T-cell (primary cell): ENCODE measurements at places on chromosomes 4 and X. TPM values are rescaled to one million over a fixed set of nuclear protein-coding genes. Genes with fewer than 3 reads are reported as not detected.

The USP17L22 gene
- not detected for total RNA-seq

The HNRNPH2 gene
- total RNA-seq = 32.4 TPM

DNA sequence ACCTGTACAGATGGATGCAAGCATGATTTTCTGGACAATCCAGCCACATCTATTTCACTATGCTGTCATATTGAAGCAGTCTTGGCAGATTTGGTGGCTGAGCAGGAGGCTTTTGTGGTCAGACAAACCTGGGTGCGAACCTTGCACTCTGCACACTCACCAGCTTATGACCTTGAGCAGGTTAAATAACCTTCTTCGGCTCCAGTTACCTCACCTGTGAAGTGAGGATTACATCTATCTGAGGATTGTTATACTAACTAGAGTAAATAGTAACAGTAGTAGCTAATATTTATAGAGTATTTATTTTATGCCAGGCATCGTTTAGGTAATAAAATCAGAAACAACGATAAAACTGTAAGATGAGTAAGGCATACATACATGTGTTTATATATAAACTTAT lies 150.0 kb downstream of the PPP3CA start:
- H3K27ac ChIP-seq = no peak overlapping the region
- H3K4me3 ChIP-seq = no peak overlapping the region
- no peak for DNase-seq
- no peaks in the 10 kb centered on the region for H3K36me3 ChIP-seq
- no peaks in the 10 kb centered on the region for H3K4me1 ChIP-seq

DNA sequence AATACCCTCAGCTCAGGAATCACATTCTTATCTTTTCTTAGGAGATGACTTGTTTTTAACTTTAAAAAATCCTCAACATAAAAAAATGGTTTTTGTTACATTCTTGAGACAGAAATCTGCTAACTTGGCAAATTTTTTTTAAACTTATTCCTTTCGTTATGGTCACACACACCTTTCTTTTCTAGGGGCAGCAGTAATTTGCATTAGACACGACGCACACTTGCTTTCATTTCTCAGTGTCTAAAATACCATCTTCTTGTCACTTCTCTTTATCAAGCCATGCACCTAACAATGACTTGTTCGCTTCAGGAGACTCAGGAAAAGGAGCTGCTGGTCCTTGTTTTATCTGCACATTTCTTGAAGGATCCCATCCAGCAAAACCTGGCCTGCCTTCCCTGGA lies 112.6 kb upstream of the TBL1X start:
- peaks cover 4% of the 10 kb centered on the region for H3K4me1 ChIP-seq
- DNase-seq = no peak
- peak overlapping the region; percentile 59 for H3K27ac ChIP-seq
- H3K27me3 ChIP-seq = no peaks in the 10 kb centered on the region
- H3K36me3 ChIP-seq = no peaks in the 10 kb centered on the region
- peak overlapping the region; percentile 4 for H3K4me3 ChIP-seq

DNA sequence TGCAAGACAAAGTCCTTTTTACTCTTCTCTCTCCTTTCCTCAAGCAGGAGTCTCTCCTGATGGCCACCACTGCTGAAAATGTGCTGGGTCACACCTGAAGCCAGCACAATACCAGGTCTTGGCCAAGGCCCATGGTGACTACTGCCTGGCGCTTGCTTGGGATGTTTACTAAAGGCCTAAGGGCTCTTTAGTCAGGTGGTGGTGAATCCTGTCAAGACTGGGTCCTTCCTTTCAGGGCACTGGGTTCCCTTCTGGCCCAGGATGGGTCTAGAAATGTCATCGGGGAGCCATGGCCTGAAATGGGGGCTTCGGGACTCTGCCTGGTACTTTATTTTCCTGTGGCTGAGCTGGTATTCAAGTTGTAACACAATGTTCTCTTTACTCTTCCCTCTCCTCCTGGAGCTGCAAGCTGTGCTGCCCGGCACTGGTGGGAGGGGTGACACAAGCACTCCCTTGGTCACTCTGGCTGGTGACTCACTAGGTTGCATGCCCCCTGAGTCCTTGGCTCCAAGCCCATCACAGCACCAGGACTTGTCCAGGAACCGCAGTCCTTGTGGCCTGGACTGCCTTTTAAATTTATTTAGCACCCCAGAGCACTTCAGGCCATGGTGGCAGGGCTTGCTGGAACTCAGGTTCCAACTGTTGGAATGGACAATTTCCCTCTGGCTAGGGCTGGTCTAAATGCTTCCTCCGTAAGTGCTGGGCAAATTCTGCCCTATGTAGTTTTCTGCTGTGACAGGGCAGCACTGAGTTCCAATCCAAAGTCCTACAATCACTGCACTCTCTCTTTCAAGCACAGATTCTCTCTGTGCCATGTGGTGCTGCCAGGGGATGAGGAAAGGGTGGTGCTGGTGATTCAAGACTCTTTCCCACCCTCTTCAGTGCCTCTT lies 11.3 kb downstream of the ARL13A start:
- no peaks in the 10 kb centered on the region for H3K4me1 ChIP-seq
- no peak overlapping the region for H3K4me3 ChIP-seq
- H3K27ac ChIP-seq = no peak overlapping the region

DNA sequence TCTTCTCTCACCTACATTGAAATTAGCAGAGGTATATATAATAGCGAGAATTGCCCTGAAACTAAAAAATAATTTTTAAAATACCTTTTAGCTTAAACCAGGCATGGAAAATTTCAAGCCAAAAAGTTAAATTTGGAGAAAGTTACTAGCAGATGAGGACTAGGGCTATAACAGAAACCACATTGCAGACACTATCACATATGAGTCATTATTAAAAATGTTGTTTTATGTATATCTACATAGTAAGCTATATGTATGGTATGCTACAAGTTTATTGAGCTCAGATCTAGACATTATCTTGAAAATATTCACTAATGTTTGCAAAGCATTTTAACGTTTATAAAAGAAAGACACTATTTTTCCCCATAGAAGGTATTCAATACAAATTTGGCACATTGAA lies 147.8 kb downstream of the PAPSS1 start:
- H3K36me3 ChIP-seq = no peaks in the 10 kb centered on the region
- H3K27me3 ChIP-seq = peaks cover 5% of the 10 kb centered on the region
- H3K4me1 ChIP-seq = no peaks in the 10 kb centered on the region
- no peak overlapping the region for H3K27ac ChIP-seq
- no peak for DNase-seq

DNA sequence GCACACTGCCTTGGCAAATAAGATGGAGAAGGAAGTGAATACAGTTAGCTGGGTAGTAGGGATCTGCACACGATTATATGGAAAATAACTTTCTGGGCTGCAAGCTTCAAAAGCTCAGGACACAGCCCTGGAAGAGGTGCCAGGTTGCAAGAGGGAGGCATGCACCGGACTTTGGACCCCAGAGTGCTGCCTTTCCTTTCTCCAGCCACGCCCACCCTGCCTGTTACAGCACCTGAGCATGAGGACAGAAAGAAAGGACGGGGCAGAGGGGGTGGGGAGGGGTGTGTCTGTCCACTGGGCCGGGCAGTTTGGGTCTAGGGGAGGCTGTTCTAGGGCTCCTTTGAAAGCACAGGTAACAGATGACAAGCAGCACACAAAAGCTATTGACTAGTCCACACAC lies 152.8 kb downstream of the ENPP6 start:
- DNase-seq = no peak
- H3K27me3 ChIP-seq = peaks cover 9% of the 10 kb centered on the region
- no peak overlapping the region for H3K4me3 ChIP-seq
- no peaks in the 10 kb centered on the region for H3K36me3 ChIP-seq

The COL4A5 gene
- total RNA-seq = 0.32 TPM

DNA sequence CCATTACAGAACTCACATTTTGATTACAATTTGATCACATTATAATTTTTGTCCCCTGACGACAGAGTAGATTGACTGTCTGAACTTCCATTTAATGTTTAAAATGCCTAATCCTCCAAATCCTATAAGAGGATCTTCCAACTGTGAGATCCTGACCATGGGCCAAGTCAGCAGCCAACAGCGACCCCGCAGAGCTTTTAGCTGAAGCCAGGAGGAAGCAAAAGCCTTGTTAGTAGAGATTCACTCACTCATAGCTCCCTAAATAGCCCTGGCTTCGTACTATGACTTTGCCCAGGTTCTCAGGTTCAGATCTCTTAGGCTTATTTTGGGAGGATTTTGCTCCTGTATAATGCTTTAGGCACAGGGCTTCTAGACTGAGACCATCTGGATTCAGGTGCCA lies 413.1 kb downstream of the NKX6-1 start:
- H3K4me3 ChIP-seq = no peak overlapping the region
- no peak overlapping the region for H3K27ac ChIP-seq
- no peaks in the 10 kb centered on the region for H3K4me1 ChIP-seq
- H3K36me3 ChIP-seq = no peaks in the 10 kb centered on the region

DNA sequence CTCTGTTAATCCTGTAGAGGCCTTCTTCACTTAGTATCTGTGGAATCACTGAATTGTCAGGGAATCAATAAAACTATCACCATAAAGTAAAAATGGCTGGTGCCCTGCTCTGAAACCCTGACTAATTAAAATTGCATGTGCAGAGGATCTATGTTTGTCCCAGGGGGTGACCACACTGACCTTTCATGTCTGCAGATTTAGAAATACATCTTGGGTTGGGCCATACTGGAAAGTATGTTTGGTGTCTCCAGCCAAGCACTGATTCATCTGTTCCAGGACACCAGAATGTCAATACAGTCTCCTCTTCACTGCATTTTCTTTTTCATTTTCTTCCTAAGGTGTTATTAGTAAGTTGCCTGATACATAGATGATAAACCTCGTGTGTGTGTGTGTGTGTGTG lies 490.9 kb upstream of the INTU start:
- no peak overlapping the region for H3K4me3 ChIP-seq
- H3K27ac ChIP-seq = no peak overlapping the region
- no peaks in the 10 kb centered on the region for H3K27me3 ChIP-seq

The GYG2 gene
- not detected for total RNA-seq

DNA sequence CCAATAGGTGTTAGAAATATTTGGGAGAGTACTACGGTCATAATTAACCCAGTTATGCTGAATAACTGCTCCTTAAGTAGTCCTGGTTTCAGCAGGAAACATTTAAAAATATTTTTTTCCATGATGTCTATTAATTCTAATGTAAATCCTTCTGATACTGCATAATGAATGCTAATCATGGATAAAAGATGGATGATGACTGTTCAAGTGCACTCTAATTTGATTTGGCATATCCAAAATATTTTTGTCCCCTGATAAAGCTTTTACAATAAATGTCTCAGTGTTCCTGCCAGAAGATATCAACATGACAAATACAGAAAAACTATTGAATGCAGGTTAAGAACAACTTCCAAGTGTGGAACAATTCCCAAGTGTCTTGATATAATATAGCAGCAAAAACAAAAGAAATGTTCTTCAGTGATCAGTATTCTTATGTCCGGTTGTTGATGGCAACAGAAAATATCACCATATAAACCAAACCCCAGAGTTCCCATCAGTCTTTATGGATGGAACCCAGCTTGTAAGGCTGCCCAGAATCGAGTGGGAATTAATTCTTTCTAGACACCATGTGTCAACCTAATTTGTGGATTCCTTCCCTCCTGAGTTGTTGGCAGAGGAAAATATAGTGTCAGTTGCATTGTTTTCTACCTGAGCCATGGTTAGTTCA lies 205.4 kb upstream of the GK2 start:
- no peaks in the 10 kb centered on the region for H3K27me3 ChIP-seq
- H3K36me3 ChIP-seq = no peaks in the 10 kb centered on the region
- DNase-seq = no peak
- H3K27ac ChIP-seq = no peak overlapping the region
